Upper lobe of left lung (tissue), 6 donors: ENCODE measurements at places on chromosomes 3 and 15.

DNA sequence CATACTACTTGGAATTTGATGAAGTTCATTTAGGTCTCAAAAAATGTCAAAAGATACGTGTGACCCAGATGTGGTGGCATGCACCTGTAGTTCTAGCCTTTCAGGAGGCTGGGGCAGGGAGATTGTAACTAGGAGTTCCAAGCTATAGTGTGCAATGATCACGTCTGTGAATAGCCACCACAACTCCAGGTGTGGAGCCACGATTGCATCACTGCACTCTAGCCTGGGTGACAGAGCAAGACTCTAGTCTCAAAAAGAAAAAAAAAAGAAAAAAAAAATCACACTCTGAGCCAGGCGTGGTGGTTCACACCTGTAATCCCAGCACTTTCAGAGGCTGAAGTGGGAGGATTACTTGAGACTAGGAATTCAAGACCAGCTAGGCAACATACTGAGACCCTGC lies 14.2 kb downstream of the MAP4 start:
- no peak for DNase-seq
- H3K4me1 ChIP-seq = peaks cover 2% of the 10 kb centered on the region
- no peak overlapping the region for H3K27ac ChIP-seq
- no peak overlapping the region for H3K4me3 ChIP-seq

- H3K27ac ChIP-seq = no peak overlapping the region
- peaks cover 4% of the 10 kb centered on the region for H3K4me1 ChIP-seq
- no peaks in the 10 kb centered on the region for H3K27me3 ChIP-seq
- DNase-seq = no peak
- no peak overlapping the region for H3K4me3 ChIP-seq
Observed at GRCh38 chr15:67198157-67198754, 56.2 kb downstream of the AAGAB start.

GRCh38 chr15:91694131-91694830 lies 159.2 kb upstream of the SLCO3A1 start:
- H3K4me3 ChIP-seq = no peak overlapping the region
- H3K27ac ChIP-seq = peak overlapping the region; percentile 54
- H3K4me1 ChIP-seq = no peaks in the 10 kb centered on the region

- no peaks in the 10 kb centered on the region for H3K36me3 ChIP-seq
- H3K27me3 ChIP-seq = no peaks in the 10 kb centered on the region
- no peaks in the 10 kb centered on the region for H3K4me1 ChIP-seq
Observed at GRCh38 chr3:192578729-192579128, 148.6 kb downstream of the FGF12 start.

GRCh38 chr3:152218602-152219001 lies 50.1 kb upstream of the MBNL1 start:
- H3K4me3 ChIP-seq = no peak overlapping the region
- no peaks in the 10 kb centered on the region for H3K36me3 ChIP-seq
- H3K4me1 ChIP-seq = peaks cover 16% of the 10 kb centered on the region
- DNase-seq = no peak

GRCh38 chr15:72486144-72486543 lies 12.0 kb downstream of the ARIH1 start:
- H3K36me3 ChIP-seq = no peaks in the 10 kb centered on the region
- H3K4me3 ChIP-seq = no peak overlapping the region
- DNase-seq = no peak
- H3K4me1 ChIP-seq = peaks cover 40% of the 10 kb centered on the region
- no peaks in the 10 kb centered on the region for H3K27me3 ChIP-seq

GRCh38 chr3:172057059-172057458 lies 17.7 kb downstream of the FNDC3B start:
- DNase-seq = no peak
- H3K4me1 ChIP-seq = peaks cover 67% of the 10 kb centered on the region
- H3K27ac ChIP-seq = no peak overlapping the region
- H3K27me3 ChIP-seq = no peaks in the 10 kb centered on the region

GRCh38 chr15:81886591-81886990 lies 159.2 kb downstream of the MEX3B start:
- H3K4me1 ChIP-seq = peaks cover 7% of the 10 kb centered on the region
- H3K27ac ChIP-seq = no peak overlapping the region
- no peaks in the 10 kb centered on the region for H3K36me3 ChIP-seq
- no peak for DNase-seq
- no peaks in the 10 kb centered on the region for H3K27me3 ChIP-seq
- no peak overlapping the region for H3K4me3 ChIP-seq

GRCh38 chr15:25993506-25993905 lies 130.4 kb upstream of the ATP10A start:
- H3K27ac ChIP-seq = no peak overlapping the region
- DNase-seq = no peak
- no peaks in the 10 kb centered on the region for H3K36me3 ChIP-seq
- H3K4me1 ChIP-seq = no peaks in the 10 kb centered on the region
- H3K4me3 ChIP-seq = no peak overlapping the region

GRCh38 chr15:101399431-101399830 lies 90.1 kb downstream of the PCSK6 start:
- DNase-seq = no peak
- no peaks in the 10 kb centered on the region for H3K36me3 ChIP-seq
- no peak overlapping the region for H3K27ac ChIP-seq
- H3K27me3 ChIP-seq = no peaks in the 10 kb centered on the region
- no peak overlapping the region for H3K4me3 ChIP-seq

DNA sequence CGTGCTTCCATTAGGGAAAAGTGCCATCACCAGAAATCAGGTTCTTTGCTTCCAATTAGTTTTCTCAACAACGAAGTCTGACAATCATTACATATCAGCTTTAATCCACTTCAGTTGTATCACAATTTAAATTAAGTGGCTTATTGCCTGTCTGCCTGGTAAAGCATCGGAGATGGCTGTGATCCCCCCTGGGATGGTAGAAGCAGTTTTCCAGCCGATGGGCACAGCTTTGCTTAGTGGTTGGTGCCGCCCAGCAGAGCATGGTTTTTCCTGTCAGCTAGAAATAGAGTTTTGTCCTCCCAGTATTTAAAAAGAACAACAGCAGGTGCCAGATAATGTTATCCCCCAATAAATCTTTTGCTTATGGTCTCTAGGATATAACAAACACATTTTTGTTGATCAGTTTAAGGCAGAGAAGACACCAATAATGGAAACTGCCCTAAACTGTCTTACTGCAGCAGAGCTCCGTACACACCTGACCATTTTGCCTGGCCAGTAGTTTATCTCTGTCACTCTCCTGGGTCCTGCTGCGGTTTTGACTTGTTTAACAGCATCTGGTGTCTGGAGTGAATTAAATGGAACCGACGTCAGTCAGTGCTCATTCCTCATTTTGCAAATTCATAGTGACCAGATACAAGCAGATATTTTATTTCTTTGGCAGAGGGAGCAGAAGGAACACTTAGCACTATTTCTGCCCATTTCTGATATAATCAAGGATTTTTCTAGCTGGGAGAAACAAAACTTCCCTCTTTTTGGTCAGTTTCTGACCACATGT lies 79.1 kb downstream of the SLC49A4 start:
- peaks cover 18% of the 10 kb centered on the region for H3K36me3 ChIP-seq
- H3K4me1 ChIP-seq = no peaks in the 10 kb centered on the region
- no peaks in the 10 kb centered on the region for H3K27me3 ChIP-seq
- no peak overlapping the region for H3K4me3 ChIP-seq
- no peak for DNase-seq

GRCh38 chr15:61396235-61396919 lies 167.3 kb upstream of the RORA start:
- DNase-seq = no peak
- H3K27ac ChIP-seq = no peak overlapping the region
- no peak overlapping the region for H3K4me3 ChIP-seq
- H3K4me1 ChIP-seq = no peaks in the 10 kb centered on the region

- peaks cover 38% of the 10 kb centered on the region for H3K4me1 ChIP-seq
- no peaks in the 10 kb centered on the region for H3K36me3 ChIP-seq
- H3K27ac ChIP-seq = peak overlapping the region; percentile 82
- DNase-seq = peak; percentile 58
- H3K4me3 ChIP-seq = peak overlapping the region; percentile 65
- no peaks in the 10 kb centered on the region for H3K27me3 ChIP-seq
Observed at GRCh38 chr3:64267721-64268604, 42.7 kb upstream of the PRICKLE2 start.

GRCh38 chr3:113614402-113614801 lies 82.0 kb downstream of the USF3 start:
- no peaks in the 10 kb centered on the region for H3K27me3 ChIP-seq
- H3K4me3 ChIP-seq = no peak overlapping the region
- no peak overlapping the region for H3K27ac ChIP-seq
- no peak for DNase-seq

GRCh38 chr3:12518261-12519028 lies 26.9 kb downstream of the MKRN2OS start:
- no peak for DNase-seq
- H3K4me3 ChIP-seq = no peak overlapping the region
- no peaks in the 10 kb centered on the region for H3K4me1 ChIP-seq
- no peaks in the 10 kb centered on the region for H3K27me3 ChIP-seq
- H3K36me3 ChIP-seq = peaks cover 4% of the 10 kb centered on the region

GRCh38 chr3:10395671-10396070 lies 74.8 kb upstream of the SEC13 start:
- no peaks in the 10 kb centered on the region for H3K4me1 ChIP-seq
- H3K27me3 ChIP-seq = no peaks in the 10 kb centered on the region
- no peak overlapping the region for H3K27ac ChIP-seq
- no peak for DNase-seq
- H3K36me3 ChIP-seq = no peaks in the 10 kb centered on the region

GRCh38 chr3:8780279-8780678 lies 10.9 kb upstream of the OXTR start:
- no peaks in the 10 kb centered on the region for H3K4me1 ChIP-seq
- no peaks in the 10 kb centered on the region for H3K36me3 ChIP-seq
- no peak overlapping the region for H3K27ac ChIP-seq
- H3K27me3 ChIP-seq = no peaks in the 10 kb centered on the region
- H3K4me3 ChIP-seq = no peak overlapping the region
- no peak for DNase-seq

DNA sequence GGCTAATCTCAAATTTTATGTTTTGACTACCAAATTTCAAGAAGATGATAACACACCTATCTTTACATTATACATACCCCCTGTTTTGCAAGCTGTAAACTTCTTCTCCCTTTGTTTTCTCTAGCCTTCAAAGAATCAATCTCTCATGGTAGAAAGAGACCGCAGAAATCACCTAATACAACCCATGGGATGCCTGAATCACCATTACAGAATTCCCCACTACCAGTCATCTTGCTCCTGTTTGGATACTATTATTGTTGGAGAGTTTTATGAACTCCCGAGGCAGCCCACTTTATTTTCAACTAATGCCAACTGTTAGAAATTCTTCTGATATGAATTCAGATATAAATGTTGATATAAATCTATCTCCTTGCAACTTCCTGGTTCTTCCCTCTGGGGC lies 110.9 kb downstream of the FRMD5 start:
- DNase-seq = no peak
- H3K27ac ChIP-seq = no peak overlapping the region
- H3K4me3 ChIP-seq = no peak overlapping the region
- H3K27me3 ChIP-seq = no peaks in the 10 kb centered on the region
- H3K4me1 ChIP-seq = no peaks in the 10 kb centered on the region
- no peaks in the 10 kb centered on the region for H3K36me3 ChIP-seq

DNA sequence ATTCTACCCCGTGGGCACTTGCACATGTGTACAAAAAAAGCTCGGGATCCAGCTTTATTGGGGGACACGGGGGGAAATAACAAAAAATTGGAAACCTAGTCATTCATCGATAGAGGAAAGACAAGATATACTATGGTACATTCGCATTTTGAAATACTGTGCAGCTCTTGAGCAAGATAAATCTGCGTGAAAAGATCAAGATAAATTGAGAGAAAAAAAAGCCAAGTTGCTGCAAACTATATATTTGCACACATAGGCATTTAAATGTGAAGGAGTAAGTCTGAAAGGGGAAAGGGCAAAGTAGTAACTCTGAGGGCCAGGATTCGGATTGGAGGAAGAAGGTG lies 620 bp upstream of the UBR1 start:
- peak overlapping the region; percentile 79 for H3K4me3 ChIP-seq
- DNase-seq = no peak
- peak overlapping the region; percentile 93 for H3K27ac ChIP-seq
- no peaks in the 10 kb centered on the region for H3K36me3 ChIP-seq
- H3K27me3 ChIP-seq = no peaks in the 10 kb centered on the region
- peaks cover 45% of the 10 kb centered on the region for H3K4me1 ChIP-seq

DNA sequence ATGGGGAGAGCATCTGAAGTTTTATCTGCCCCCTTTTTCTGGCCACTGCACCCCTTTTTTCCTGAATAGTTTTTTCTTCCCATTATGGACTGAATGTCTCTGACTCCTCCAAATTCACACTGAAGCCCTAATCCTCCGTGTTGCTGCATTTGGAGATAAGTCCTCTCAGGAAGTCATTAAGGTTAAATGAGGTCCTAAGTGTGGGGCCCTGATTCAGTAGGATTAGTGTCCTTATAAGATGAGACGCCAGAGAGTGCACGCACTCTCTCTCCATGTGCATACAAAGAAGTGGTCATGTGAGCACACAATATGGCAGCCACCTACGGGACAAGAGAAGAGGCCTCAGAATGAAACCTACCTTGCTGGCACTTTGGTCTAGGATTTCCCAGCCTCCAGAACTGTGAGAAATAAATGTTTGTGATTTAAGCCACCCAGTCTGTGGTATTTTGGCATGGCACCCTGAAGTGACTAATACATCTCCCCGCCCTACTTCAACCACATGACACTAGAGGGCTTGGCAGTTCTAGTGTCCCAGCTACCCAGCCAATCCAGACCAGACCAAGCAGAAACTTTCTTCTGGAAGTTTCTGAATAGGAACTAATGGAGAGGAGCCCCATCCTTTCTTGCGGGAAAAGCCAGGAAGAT lies 191.3 kb downstream of the PDE8A start:
- H3K36me3 ChIP-seq = no peaks in the 10 kb centered on the region
- H3K27me3 ChIP-seq = no peaks in the 10 kb centered on the region
- DNase-seq = no peak
- H3K27ac ChIP-seq = no peak overlapping the region
- H3K4me3 ChIP-seq = no peak overlapping the region
- peaks cover 5% of the 10 kb centered on the region for H3K4me1 ChIP-seq

DNA sequence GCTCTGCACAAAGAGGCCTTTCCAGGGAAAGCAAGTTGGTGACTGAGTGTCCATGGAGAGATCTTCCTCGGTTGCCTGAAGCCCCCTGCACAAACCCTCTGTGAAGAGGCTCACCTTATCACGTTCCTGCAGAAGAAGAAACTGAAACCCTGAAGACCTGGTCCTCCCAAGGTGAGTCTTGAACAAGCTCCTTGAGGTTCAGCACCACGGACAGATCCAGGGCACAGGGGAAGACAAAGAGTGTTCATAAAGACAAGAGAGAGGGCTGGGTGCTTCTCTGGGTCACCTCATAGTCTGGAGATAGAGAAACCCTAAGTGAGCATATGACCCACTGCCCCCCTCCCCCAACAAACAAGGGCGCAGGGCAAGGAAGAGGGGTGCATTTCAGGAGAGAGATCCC lies 21.7 kb upstream of the TBC1D21 start:
- no peaks in the 10 kb centered on the region for H3K27me3 ChIP-seq
- no peak overlapping the region for H3K4me3 ChIP-seq
- DNase-seq = no peak
- no peak overlapping the region for H3K27ac ChIP-seq
- H3K4me1 ChIP-seq = no peaks in the 10 kb centered on the region

GRCh38 chr3:150433347-150433746 lies 25.2 kb downstream of the TSC22D2 start:
- H3K4me1 ChIP-seq = peaks cover 20% of the 10 kb centered on the region
- DNase-seq = no peak
- no peak overlapping the region for H3K4me3 ChIP-seq
- no peak overlapping the region for H3K27ac ChIP-seq
- H3K27me3 ChIP-seq = no peaks in the 10 kb centered on the region
